BE2C (cell line): ENCODE measurements at places on chromosomes 6 and 20.

GRCh38 chr20:34302312-34302722, 838 bp downstream of the AHCY start:
- no peak for DNase-seq

DNA sequence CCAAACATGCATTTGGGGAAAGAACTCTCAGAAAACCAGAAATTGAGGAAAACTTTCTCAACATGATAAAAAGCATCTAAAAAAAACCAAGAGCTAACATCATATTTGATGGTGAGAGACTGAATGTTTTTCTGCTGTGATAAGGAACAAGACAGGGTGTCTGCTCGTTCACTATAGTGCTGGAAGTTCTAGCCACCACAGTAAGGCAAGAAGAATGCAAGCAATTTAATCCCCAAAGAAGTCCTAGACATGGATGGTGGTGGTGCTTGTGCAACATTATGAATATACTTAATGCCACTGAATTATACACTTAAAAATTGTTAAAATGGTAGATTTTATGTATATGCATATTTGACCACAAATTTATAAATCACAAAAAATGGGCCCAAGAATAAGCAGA, 53.4 kb downstream of the LYRM2 start:
- DNase-seq = no peak

DNA sequence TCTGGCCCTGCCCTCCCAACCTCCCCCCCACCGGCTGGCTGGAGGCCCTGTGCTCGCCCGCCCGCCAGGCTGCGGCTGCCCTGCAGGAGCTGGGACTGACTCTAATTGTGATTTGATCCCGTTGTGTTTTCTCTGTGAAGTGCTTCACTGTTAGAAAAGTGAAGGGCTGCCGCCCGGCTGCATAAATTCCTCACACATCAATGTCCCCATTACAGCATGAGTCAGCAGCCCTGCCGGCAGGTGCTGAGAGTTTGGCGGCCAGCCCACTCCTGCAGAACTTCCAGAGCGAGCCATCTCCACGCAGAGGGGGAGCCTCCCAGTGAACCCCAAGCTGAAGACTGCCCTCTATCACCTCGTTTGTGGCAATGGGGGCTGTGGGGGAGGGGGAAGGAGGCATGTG, 137.9 kb downstream of the DLL1 start:
- DNase-seq = peak; percentile 71

GRCh38 chr6:67863346-67863745, 771.7 kb upstream of the ADGRB3 start:
- DNase-seq = no peak

- DNase-seq = peak; percentile 92
Observed at GRCh38 chr20:38165089-38165965, at the start of gene TGM2. Gene TGM2 (minus strand): TSS chr20:38165270. CDS start chr20:38165198, 72 bp downstream.

GRCh38 chr20:17287503-17287902, 60.7 kb downstream of the PCSK2 start:
- DNase-seq = peak; percentile 14

- no peak for DNase-seq
Observed at GRCh38 chr20:872855-873520, 39.5 kb downstream of the FAM110A start.
